ENCODE measurements at places on chromosomes 13 and 19.

- DNase-seq = peak; percentile 7
Observed at GRCh38 chr19:46115396-46116106, 8.9 kb downstream of the IGFL3 start.

- no peak for DNase-seq
Observed at GRCh38 chr13:32362574-32362973, 47.3 kb downstream of the BRCA2 start.

- DNase-seq = peak; percentile 80
Observed at GRCh38 chr19:17266589-17266974, 661 bp upstream of the BABAM1 start.

DNA sequence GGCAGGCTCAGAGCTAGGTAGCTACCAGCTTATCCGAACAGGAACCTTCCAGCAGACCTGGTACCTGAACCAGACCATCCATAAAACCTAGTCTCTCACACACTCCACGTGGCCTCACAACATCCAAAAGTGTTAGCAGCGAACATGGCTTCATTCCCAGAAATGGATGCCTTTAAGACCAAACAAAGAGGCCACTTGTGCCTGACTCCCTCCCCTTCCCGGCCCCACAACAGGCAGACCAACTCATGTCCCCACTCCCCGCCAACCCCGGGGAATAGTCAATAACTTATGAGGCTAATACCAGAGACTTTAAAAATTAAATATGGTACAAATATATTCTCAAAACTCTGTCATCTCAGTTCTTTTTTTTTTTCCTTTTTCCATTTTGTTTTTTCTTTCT is 46.2 kb downstream of the ZNF557 start:
- no peak for DNase-seq

DNA sequence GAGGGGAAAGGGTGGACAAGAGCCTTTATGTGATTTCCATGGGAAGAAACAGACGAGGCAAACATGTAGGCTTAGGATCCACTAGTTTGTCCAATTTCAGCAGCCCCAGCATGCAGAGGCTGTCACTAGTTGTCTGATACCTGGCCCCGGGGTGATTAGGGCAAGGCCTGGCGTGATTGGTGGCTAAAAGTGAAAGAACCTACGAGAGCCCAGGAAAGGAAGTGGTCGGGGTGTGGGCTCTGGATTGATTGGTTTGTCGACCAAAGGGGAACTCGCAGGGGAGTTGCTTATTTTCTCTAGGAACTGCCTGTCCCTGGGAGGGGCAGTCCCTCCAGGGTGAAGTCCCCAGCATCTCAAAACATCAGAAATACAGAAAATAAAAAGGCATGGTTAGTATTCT is 64.2 kb upstream of the UQCRFS1 start:
- no peak for DNase-seq

DNA sequence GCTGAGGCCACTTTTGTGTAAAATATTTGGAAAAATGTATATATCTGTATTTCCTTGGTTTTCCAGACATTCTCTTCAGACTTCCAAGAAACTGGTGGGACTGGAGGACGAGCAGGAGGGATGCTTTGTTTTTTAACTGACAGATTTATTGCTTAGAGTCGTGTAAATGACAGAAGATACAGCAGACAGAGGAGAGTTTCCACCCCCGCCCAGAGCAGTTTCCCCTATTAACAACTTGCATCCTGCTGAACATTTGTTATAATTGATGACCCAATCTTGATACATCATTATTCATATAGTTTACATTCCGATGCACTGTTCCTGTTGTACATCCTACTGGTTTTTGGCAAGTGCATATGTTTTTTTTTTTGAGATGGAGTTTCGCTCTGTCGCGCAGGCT is 7.1 kb upstream of the DOCK6 start:
- no peak for DNase-seq

- peak; percentile 90 for DNase-seq
Observed at GRCh38 chr13:44796597-44797490, 192.4 kb downstream of the NUFIP1 start.

GRCh38 chr19:3826163-3826562 is 40.0 kb upstream of the MATK start:
- DNase-seq = no peak

DNA sequence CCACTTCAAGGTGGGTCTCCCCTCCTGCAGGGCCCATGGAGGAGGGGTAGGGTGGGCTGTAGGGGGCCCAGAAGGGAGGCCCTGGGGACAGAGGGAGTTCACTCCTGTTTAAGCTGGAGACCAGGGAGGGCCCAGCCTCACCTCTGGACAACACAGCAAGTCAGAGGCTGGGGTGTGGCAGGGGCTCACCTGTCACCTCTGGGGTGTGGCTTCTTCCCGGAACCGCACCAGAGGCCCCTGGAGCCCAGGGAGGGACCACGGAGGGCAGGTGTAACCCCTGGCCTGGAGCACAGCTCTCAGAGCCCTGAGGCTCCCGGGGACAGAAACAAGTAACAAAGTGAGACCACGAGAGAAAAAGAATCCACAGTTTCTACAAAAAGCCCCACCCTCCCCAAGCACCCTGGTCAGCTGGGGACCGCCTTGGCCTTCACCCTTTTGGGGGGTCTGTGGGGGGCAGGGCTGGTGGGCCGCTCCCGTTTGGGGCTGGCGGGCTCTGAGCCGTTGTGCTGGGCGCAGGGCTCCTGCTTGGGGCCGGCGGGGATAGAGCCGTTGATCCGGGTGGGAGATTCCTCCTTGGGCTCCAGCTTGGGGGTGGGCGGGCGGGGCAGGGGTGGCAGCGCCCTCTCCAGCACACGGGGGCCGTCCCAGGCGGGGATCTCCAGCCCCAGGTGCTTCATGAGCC is 8.0 kb downstream of the SIRT6 start:
- no peak for DNase-seq

DNA sequence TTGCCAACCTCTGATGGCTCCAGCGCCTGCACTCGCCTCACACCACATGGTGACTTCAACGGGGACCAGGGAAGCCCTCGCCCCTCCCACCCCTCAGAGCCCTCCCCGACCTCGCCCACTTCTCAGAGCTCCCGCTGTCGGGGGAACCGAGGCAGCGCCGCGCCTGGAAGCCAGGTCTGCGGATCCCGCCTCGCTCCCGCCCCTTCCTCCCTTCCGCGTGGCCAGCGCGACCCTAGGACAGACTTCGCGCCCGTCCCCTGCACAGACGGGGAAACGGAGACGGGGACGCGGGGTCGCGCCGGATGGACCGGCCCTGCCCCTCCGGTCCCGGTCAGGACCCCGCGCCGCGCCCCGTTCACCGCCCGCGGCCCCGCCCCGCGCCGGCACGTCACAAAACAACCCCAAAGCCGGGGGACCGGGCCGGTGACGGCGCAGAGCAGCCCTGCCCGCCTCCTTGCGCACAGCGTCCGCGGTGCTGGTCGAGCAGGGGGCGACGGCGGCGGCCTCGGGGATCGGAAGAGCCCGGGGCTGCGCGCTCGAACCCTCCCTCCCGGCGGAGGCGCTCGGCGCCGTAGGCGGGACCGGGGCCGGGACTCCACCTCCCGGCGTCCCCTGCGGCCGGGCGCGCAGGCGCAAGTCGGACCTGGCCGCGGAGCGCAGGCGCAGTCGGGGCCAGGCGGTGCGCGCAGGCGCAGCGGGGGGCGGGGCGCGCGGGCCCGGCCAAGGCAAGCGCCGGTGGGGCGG is 379 bp upstream of the CDC34 start:
- peak; percentile 95 for DNase-seq

- DNase-seq = no peak
Observed at GRCh38 chr19:45456500-45456815, 11.3 kb upstream of the FOSB start.

GRCh38 chr13:58963321-58963720 is 1200.4 kb downstream of the DIAPH3 start:
- no peak for DNase-seq

- peak; percentile 4 for DNase-seq
Observed at GRCh38 chr13:84237143-84237542, 354.9 kb upstream of the SLITRK1 start.

DNA sequence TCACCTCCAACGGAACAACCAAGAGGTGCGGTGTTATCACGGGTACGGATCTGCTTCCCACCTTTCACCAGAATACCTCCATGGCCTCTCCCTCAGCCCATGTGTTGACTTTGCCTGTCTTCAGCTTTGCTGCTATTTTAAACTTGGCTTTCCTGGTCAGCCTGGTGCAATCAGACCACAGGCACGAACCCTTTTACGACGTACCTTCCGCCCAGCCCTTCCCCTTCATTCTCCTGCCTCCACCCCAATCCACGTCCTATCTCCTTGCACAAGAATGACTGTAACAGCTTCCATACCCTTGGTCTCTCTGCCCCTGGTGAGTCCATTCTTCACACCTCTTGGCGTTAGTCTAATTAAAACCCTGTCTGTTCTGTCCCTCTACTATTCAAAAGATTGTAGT is 431.7 kb downstream of the EFNB2 start:
- no peak for DNase-seq

DNA sequence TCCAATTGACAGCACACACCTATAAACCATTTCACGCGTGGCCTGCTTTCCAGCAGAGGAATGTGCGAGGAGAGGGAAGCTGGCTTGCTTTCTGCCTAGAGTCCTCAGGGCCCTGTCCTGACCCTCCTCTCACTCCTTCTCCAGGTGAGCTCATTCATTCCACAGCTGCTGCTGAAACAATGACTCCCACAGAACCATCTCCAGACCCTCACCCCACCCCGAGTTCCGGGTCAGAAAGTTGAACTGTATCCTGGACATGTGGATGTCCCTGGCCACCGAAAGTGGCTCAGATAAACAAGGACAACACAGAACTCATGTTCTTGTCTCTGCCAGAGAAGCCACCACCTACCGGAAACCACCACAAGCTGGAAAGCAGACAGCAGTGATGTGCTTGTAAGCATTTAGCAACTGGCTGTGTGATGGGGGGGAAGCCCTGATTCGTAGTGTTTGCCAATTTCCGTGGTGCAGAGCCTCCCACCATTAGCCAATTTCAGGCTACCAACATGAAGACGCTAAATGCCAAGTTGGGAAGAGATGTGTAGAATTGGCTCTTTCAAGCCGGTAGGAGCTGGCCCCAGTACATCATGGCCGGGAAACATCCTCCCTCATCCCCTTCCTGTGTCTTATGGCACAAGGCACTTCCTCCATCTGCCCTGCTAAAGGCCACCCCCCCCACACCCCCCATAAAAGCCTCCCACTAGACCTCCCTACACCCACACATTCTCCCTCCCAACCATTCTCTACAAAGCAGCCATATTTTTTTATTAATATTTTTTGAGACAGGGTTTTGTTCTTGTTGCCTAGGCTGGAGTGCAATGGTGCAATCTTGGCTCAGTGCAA is 5.0 kb downstream of the SYCE2 start:
- DNase-seq = peak; percentile 64

GRCh38 chr19:10222201-10222890 is 8.8 kb downstream of the S1PR2 start:
- no peak for DNase-seq

- DNase-seq = no peak
Observed at GRCh38 chr13:21078501-21078900, 17.1 kb upstream of the LATS2 start.
